ENCODE measurements at places on chromosomes 7 and 10.

DNA sequence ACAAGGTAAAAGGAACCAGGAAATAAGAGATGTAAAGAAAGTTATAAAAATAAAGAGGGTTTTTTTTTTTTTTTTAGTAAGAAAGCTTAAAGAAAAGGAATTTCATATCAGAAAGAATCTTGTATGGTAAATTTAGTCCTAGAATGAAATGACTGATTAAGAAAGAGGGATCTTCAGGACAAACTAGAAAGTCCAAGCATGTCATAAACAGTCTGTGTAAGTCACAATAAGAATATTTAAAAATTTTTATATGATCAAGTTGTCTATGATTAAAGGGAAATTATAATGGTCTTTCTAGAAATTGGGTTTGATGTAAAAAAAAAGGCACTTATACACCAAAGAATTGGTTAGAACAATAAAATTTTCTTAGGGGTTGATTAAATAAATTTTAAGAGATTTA is 289.5 kb downstream of the XPNPEP1 start:
- DNase-seq: no peak

GRCh38 chr7:67553378-67553777 is 556.7 kb downstream of the TYW1 start:
- DNase-seq: no peak

DNA sequence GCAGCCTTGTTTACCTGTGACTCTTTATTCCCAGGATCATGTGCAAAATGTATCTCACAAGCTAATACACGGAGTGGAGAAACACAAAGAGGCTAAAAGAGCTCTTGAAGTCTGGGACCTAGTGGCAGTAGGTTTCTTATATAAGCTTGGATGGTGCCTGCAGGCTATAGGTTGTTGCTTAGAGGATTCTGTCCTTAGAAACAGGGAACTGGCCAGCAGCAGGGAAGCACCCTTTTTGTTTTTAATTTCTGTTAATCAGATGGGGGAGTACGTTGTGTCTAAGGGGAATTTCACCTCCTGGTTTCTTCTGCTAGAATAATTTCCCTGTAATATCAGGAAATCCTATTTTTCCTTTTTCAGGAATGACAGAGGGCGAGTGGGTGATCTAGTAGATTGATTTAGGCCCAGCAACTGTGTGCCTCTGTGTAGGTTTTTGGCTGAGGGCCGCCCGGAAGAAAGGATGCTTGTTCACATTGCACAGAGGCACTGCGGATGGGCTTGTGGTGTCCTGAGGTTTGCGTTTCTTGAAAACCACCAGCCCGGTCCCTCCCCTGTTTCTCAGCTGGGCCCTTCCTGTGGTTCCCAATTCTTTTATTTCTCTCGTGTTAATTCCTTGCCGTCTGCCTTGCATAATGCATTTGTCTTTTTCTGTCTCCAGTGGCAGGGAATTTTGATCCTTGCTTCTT is 158.0 kb downstream of the CAMK1D start:
- DNase-seq: no peak

DNA sequence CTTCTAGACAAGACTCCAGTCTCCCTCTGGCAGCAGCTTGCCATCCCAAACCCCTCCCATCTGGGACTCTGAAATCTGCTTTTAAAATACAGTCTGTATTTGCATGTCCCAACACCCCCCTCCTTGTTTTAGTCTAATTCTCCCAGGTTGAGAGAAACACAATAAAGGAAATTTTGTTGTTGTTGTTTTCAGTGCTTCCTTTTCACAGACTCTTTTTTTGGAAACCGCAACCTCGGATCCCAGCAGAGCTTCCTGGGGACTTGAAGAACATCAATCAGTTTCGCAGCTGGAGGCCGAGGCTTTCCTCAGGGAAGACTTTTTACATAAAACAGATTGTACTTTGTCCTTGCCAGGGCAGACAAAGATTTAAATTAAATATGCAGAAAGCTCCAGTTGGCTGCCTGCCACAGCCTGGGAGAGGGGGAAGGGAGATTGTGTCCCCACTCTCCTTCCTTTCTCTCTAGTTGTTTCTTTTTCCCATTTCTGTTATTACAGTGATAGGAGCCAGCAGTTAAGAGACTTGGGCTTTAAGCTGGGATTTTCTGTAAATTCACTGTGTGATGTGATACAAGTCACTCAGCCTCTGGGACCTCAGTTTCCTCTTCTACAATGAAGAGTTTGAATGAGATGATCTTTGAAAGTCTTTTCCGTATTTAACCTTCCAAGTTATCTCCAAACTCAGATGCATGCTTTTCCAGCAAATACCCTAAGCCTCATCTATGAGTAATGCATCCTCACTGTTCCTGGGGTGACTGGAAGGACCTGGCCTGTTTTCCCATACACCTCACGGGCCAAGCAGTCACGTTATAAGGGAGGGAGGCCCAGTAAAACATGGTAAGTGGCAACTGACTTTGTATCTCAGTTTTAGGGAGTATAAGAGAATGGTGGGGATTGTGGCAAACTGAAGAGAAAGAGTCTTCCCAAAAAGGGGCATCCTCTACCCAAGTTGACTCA is 192.3 kb downstream of the REEP3 start:
- no peak for DNase-seq
